Stimulated activated CD8-positive, alpha-beta memory T cell treated with anti-CD3 and anti-CD28 coated beads, Interleukin-15, amount 100 ng/mL, for 1 hour (primary cell): ENCODE measurements at places on chromosomes 6 and 20.
A peak's percentile ranks its signal among the peaks of the same experiment; 100 is the strongest.

- no peak for DNase-seq
These were observed 25.0 kb downstream of the HEBP2 start for GRCh38 chr6:138428944-138429598.

DNA sequence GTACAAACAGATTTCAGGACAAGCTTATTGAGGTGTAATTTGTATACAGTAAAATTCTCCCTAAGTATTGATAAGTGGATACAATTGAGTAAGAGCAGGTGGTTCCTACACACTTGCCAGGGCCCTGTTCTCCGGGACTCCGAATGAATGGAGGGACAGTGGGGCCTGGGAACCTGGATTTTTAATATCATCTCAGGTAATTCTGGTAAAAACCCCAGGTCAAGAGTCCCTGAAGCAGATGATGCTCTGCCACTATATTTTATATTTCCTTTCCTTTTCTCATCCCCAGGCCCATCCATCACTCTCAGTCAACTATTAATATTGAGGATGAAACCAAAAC, 104.9 kb downstream of the FYN start:
- DNase-seq = no peak

DNA sequence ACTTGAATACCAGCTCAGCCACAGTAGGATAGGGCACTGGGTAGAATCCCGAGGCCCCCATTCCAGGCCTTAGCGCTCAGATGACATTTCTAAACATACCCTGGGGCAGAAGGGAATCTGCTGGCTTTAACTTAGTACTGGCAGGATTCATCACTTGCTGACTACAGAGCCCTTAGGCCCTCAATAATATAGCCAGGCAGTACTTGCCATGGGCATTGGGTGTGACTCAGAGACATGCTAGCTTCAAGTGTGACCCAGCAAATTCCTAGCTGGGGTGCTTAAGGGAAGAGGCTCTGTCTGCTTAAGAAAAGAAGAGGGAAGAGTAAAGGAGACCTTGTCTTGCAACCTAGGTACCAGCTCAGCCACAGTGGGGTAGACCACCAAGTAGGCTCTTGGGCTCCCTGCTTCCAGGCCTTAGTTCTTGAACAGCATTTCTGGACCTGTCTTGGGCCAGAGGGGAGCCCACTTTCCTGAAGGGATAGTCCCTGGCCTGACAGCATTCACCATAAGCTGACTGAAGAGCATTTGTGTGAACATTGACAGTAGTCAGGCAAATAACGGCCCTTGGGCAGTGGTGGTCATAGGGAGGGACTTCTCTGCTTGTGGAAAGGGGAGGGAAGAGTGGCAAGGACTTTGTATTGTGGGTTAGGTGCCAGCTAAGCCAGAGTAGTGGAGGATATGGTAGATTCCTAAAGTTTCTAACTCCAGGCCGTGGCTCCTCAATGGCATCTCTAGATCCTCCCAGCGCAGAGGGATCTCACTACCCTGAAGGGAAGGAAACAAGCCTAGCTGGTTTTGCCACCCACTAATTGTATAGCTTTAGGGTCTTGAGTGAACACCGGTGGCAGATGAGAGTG, 48.5 kb upstream of the HACE1 start:
- no peak for DNase-seq

GRCh38 chr6:6984585-6985366, 123.0 kb upstream of the RREB1 start:
- no peak for DNase-seq

- no peak for DNase-seq
These were observed 1.7 kb downstream of the AFDN start for GRCh38 chr6:167828325-167828956.

DNA sequence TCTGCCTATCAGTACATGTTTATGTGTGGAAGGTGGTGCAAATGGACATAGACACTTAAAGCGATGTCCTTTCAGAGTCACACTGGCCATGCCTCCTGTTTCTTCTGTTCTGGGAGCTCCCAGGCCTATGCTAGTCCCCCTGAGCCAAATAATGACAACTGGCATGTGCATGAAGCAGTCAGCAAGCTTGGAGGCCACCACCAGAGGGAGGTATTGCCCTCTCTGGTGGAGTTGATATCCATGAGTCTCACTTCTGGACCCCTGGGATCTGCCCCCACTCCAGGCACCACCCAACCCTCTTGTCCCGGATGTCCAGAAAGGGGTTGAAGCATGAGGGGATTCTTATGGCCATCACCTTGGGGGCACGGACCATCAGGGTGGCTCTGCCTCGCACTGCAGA, 172.2 kb downstream of the AIG1 start:
- DNase-seq = no peak

GRCh38 chr6:40545954-40546353, 41.2 kb downstream of the LRFN2 start:
- DNase-seq = no peak

DNA sequence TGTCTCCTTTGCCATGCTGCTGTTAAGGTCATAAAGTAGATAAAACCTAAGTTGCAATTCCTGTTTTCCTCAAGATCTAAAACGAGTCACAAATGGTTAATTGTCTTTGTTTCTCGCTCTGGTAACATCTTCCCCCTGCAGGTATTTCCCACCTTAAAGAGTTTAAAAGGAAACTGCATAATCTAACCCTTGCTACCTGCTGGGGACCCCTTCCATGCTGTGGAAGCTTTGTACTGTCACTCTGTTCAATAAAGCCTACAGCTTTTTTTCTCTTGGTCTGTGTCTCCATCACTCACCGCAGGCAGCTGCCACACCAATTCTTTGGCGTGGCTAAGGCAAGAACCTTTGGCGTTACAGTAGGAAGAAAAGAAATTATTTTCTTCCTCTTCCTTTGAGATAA, 117.7 kb upstream of the GJE1 start:
- DNase-seq = no peak

- no peak for DNase-seq
These were observed 20.7 kb upstream of the UTRN start for GRCh38 chr6:144264270-144265060.

DNA sequence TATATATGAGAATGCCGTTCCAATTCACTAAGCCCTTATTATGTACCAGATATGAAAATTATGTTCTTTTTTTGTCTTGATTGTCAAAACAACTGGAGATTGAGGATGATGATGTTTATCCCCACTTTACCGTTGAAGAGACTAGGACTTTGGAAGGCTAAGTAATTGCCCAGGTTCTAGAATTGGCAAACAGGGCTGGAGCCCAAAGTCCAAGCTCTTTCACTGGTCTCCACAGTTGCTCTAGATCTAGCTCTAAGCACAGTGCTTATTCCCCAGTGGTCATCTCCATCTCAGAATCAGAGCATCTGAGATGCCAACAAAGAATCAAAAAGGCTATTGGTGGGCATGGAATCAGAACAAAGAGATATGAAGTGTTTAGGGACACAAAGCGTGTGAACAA, 215.3 kb upstream of the FOXA2 start:
- DNase-seq = no peak

DNA sequence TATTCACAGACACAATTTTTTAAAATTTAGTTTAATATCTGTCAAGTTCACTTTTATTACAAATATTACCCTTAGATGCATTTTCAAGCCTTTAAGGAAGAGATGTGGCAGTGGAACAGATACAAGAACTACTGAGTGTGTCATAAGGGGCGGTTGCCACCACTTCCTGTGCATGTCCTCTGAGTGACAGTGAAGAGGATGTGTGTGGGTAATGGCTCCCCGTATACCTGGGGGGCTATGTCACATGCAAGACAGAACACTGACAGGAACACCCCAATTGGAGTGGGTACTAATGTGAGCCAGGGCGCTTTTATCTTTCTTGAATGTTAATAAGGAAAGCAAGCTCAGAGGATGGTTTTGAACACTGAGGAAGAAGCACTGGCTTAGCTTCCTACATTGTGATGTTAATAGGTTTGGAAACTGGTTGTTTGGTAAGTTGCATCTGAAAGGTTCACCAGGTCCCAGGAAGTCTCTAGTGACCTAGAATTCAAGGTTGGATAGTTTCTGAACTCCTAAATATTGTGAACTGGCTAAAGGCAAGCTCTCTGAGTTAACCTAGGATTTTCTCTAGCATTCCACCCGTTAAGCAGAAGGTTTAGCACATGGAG, 83.4 kb upstream of the ASF1A start:
- peak; percentile 51 for DNase-seq

DNA sequence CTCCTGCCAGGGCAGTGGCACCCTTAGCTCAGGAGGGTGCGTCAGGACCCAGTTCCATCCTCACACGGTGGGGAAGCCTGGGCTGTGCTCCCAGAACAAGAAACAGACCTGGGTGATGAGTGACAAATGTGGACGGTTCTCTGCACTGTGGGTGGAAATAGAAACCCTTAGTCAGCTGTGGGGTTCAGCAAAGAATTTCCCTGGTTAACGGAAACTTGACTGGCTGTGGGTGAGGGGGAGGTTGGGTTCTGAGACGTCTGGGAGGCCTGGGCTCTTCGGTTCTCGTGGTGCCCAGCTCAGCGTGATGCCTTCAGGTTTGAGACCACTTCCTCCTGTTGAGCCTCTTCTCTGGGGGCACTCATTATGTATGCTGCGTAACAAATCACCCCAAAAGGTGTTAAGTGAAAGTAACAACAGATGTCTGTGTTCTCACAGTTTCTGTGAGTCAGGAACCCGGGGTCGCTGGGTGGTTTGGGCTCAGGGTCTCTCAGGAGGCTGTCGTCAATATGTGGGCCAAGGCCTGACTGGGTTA, 53.1 kb upstream of the FAM83D start:
- DNase-seq = no peak

- no peak for DNase-seq
These were observed 131.7 kb downstream of the GPX5 start for GRCh38 chr6:28657381-28657768.

DNA sequence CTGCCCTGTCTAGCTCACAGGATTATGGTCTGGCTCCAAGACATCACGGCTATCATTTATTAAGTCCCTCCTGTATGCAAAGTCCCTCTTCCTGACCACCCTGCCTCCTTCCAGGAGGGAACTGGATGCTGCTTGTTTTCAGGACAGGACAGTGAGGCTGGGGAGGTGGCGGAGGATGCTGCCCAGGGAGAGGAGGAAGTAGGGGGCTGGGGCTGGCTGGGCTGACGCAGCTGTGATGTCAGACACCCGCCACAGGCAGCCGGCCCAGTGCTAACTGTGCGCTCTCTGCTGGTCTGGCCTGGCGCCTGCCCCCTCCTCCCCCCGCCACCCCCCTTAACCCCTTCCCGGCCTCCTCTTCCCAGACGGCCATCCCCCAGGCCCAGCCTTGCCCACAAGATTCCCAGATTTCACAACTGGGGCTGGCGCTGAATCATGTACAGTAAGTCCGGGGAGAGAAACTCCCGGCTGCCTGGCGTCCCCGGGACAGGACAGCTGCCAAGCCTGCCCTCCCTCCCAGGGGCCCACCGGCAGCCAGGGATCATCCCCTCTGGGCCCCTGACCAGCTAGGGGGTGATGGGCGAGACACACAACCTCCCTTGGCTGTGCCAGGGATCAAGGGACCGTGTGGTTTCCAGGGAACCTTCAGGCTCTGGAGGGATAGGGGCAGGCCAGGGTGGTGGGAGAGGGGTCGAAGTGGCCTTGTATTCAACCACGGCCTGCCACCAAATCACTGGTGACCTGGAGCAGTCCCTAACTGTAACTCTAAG, 118.1 kb downstream of the CEBPB start:
- DNase-seq = no peak

DNA sequence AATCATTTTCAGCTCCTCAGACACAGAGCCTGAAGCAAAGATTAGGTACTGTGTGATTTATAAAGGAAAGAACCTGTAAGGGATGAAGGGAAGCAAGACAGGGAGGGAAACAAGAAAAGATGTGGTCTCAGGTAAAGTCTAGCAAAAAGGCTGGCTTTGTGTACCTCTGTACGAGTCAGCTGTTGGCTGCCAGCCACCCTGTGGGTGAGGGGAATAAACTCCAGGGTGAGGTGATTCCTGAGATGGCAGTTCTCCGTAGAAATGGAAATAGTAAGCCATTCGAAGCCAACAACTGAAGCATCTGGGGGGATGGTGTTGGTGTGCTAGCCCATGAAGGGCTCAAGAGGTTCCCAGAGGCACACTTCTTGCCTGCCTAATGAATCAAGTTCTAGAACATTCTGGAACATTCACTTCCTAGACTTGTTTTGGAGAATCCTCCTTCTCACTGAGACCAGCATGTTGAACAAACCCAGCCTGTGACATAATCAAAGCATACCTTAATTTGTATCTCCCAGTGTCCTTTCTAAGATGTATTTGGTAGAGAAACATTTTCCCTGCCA, 10.6 kb upstream of the TTPAL start:
- no peak for DNase-seq

GRCh38 chr6:30766461-30767157, 22.3 kb upstream of the IER3 start:
- no peak for DNase-seq

GRCh38 chr6:89021629-89022028, 58.2 kb upstream of the RNGTT start:
- no peak for DNase-seq

DNA sequence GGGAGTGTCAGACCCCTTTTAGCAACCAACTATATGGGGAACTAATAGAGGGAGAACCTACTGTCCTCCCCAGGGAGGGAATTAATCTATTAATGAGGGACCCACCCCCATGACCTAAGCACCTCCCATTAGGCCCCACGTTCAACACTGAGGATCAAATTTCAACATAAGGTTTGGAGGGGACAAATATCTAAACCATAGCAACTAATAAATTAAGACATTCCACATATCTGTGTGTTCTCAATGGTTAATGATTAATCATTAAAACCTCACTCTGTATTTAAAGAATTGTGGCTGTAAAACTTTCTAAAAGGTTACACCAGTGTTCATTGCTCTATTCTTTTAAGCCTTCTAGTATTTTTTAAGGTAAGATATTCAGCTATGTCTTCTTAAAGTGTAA, 500.4 kb upstream of the SULF2 start:
- no peak for DNase-seq

- DNase-seq = no peak
These were observed 104.4 kb upstream of the BTBD3 start for GRCh38 chr20:11813106-11813890.

GRCh38 chr6:47428288-47428687, 49.3 kb upstream of the CD2AP start:
- DNase-seq = no peak

DNA sequence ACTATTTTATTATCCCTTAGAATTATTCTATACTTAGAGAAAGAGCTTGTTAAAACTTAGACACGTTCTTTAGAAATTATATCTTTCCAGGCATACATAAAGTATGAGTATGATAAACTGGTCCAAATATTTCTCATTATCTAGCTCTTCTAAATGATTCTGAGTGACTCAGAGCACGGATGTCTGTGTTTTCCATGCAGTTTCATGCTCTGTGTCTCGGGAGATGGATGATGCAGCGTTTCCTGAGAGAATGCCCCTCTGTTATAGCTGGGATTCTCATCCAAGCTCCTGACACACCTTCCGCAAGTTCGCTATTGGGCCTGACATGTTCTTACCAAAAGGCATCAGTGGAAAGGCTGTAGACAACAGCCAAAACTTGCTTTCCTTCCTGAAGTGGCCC, 19.3 kb downstream of the SIRT5 start:
- DNase-seq = no peak

DNA sequence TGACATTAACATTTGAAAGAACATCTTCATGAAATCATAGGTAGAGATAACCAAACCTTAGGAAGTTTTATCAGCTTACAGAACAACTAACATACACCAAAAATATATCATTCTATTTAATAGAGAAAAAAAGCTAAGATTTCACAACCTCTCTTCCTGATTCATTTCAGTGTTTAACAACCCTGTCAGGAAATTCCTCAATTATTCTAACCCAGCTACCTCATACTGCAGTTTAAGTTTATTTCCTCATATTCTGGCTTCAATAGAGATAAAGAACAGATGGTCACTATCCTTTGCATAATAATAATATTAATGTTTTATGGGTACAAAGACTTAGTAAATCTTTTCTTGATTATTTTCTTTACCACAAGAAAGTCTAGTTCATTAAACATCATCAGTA, 112.9 kb upstream of the HSF2 start:
- DNase-seq = no peak

- DNase-seq = no peak
These were observed 704.3 kb downstream of the FRK start for GRCh38 chr6:115356371-115356770.
